CD4-positive, alpha-beta T cell treated with Interleukin-15 for 4 hours (primary cell): ENCODE measurements at places on chromosomes 5 and 9.
A peak's percentile ranks its signal among the peaks of the same experiment; 100 is the strongest.

DNA sequence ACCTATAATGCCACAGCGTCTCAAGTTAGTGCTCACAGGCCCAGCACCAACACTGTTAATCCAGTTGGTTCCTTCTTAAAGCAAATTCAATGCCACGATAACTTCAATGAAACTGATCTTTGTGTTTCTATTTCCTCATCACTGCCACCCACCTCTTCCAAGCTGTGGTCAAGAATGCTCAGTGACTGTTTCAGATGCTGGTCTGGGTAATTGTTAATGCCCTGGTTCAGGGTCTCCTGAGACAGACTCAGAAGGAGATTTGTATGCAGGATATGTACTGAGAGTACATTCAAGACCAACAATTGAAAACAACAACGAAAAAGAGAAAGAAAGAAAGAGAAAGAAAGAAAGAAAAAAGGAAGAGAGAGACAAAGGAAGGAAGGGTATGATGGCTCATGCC, 505.3 kb downstream of the TLE4 start:
- DNase-seq, result no peak

DNA sequence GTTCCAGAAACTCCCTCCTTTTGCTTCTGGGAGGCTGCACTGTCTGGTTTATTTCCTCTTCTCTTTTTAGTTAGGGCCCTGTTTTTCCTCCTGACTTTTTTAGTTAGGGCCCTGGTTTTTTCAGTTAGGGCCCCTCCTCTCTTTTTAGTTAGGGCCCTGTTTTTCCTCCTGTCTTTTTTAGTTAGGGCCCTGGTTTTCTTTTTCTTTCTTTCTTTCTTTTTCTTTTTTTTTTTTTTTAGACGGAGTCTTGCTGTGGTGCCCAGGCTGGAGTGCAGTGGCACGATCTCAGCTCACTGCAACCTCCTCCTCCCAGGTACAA, 15.1 kb downstream of the GSN start:
- no peak for DNase-seq

DNA sequence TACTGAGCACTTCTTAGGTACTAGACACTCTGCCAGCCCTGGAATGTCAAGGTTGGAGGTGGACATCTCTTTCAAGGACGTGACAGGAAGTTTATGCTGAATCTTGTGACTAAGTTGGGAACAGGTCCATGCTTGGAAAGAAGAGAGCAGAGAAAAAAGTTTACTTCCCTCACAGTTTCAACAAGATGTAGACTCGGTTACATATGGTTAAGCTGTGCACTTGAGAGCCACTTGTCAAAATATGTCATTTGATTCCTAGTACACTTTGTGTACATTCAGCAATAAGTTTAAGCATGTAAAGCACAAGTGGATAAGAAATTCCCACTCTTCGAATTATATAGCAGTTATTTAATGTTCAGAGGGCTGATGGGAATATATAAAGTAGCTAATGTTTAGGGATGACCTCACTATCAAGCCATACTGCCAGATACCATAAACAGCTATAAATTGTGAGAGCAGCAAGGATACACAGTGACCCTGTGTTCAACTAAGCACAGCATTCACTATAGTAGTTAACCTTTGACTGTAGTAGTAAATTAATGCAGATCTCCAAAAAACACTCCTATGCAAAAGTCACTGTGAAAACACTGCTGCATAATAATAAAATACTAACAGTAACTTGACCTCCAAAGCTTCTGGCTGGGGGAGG, 1944.6 kb upstream of the WWC1 start:
- DNase-seq, result no peak

- DNase-seq, result no peak
These were observed 202.8 kb downstream of the CWC27 start for GRCh38 chr5:64971513-64971912.

GRCh38 chr5:180600554-180601041, 9.3 kb upstream of the SCGB3A1 start:
- no peak for DNase-seq

- DNase-seq, result peak; percentile 60
These were observed 79.0 kb downstream of the TLR4 start for GRCh38 chr9:117782931-117783788.

DNA sequence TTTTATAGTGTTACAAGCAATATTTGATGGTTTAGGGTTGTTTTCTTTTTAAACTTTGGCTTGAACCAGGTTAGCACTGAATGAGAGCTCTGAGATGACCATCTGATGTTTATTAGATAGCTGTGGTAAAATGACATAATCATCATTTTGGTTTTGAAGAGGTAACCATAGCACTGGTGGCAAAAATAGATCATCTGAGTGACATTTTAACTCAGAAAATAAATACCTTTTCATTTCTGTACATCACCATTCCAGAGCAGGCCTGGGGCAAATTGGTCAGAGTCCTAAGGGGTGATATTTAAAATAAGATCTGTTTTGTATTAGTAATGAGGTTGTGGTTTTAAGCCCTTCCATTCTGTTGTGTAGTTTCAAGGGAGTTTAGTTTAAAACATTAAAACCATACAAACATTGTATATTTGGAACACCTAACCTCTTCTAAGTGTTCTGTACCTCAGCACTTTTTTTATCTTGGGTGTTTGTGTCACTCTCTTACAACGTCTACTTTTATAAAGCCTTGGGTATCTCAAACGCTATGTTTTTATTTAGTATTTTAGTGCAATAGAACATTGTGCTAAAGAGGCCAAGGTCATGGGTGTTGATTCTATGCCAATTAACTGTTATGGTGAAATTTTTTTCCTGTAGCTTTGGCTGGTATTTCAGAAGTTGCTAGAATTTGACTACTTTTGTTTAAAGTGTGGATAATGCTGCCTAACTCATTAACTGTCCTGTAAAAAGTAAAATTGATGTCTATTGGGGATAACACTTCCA, 166.1 kb downstream of the CD180 start:
- no peak for DNase-seq

DNA sequence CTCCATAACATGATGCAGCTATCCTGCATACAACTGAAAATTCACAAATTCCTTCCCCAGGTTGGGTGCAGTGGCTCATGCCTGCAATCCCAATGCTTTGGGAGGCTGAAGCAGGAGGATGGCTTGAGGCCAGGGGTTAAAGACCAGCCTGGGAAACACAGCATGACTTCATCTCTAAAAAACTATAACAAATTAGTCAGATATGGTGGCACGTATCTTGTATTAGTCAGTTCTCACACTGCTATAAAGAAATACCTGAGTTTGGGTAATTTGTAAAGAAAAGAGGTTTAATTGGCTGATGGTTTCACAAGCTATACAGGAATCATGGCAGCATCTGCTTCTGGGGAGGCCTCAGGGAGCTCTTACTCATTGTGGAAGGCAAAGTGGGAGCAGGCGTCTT, 56.4 kb upstream of the DAPK1 start:
- DNase-seq, result no peak

DNA sequence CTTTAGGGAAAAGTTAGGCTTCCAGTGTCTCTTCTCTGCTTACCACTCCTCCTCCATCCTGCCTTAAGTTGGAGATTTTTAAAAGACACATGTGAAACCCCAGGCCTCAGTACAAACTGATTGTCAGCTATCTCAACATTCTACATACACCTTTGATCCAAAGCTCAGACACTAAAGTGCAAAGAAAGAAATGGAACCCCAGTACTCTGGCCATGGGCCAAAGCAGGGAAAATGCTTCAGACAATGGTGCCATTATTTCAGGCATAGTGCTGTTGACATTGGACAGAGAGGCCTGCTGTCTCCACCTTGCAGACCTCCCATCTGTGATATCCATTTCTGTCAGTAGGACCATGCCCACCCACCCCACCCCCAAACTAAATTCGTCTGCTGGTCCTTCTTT, 49.1 kb downstream of the G3BP1 start:
- DNase-seq, result no peak

- no peak for DNase-seq
These were observed 449.8 kb downstream of the ISL1 start for GRCh38 chr5:51832934-51833470.

DNA sequence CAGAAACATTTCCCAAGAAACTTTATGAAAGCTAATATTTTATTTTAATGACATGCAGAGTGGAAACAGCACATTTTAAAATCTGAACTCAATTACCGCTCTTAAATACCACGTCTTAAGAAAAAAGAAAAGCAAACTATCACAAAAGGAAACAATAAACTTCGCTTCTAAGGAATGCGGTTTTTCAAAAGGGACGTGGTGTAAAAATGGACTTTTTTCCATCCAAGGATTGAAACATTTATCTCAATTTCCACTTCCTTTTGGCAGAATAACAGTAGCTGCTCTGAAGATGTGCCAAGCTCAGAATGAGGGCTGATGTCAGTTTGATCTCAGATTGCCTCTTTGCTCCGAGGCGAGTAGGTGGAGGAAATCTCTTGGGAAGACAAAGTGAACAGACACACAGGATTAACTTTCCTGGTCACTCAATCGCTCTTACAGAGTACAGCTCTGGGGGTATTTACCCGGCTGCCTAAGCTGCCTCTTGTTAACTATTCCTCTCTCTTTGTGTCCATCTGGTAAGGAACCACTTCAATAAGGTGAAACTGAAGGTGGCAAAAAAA, 158.5 kb downstream of the TRPM6 start:
- no peak for DNase-seq

GRCh38 chr9:132381966-132382541, 24.6 kb downstream of the TTF1 start:
- DNase-seq, result no peak
